ENCODE measurements at places on chromosomes 2 and 18.

DNA sequence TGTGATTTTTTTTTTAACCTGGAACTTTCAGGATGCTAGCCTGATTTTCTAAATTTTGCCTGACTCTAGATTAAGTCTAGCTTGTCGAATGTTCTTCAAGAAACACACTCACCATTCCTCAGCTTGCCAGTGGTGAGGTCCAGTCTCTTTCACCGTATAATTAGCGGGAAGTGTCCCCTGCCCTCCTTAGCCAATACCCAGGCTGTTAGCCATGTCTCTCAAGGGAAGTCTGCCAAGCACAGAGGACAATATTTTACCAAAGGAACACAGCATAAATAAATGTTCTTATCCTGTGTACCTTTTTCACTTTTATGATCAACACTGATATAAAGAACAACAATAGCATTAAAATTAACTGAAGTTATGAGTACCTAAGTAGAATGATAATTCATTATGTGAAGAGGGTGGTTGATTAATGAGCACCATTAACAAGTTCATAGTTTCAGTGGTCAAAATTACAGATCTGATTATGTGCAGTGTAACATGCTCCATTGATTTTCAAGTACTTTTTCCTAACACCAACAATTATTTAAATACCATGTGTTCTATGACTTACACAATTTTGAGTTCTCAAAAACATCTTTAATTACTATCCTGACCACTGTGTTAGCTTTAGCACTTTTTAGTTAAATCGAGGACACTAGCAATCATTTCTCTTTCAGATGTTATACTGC is 445.8 kb upstream of the RAB12 start:
- DNase-seq = no peak

DNA sequence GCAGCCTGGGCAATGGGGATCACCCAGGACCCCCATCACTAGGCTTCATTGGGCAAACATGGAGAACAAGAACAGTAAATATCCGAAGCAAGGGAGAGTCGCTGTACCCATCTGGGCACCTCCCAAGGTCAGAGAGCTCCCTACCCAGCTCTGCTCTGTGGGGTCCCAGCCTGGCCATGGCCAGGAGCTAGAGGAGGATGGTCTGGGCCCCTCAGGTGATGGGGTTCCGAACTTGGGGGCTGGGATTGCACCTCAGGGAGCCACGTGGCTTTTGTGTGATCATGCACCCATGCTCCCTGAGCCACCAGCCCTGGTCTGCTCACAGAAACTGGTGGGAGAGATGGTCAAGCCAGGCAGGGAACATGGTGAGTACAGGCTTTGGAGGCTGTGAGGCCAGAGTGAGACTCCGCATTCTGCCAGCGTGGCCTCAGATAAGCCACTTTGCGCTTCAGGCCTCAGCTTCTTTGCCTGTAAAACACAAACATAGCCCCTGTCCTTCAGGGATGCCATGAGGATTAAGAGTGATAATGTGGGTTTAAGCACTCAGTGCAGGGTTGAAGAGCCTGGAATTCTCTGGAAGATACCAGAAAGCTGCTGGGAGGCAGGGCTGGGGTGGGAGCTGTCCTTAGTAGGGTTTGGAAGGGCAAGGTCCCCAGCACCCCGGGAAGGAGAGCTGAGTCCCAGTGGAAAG is 3.0 kb upstream of the NMUR1 start:
- DNase-seq = no peak

DNA sequence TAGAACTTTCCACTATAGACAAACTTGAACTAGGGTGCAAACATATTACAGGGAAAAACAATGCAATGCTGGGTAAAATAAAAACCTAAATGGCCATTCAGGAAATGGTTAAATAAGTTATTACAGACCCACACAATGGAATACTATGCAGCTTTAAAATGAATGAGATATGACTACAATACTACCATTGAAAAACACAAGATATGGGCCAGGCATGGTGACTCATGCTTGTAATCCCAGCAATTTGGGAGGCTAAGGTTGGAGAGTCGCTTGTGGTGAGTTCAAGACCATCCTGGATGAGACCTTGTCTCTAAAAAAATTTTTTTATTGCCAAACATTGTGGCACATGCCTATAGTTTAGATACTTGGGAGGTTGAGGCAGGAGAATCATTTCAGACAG is 6.8 kb downstream of the PECR start:
- no peak for DNase-seq

- no peak for DNase-seq
These were observed 32.7 kb downstream of the EIPR1 start for GRCh38 chr2:3344897-3345296.

- DNase-seq = no peak
These were observed 169.4 kb downstream of the PLCL1 start for GRCh38 chr2:197973772-197974171.

DNA sequence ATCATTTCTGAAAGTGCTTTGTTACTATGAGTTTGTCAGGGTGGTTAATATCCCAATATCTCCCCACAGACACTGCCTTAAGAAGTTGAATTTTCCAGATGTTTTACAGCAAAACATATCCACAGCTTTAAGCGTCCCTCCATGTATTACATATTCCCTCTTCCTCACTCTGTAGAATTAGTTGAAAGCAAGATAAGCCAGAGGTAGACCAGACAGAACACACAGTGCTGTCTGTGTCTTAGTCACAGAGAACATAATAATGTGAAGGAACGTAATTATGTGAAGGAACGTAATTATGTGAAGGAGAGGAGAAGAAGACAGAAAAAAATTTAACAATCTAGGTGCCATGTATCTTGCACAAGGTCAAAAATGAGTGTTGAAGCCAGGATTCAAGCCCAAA is 81.9 kb upstream of the LRATD1 start:
- DNase-seq = no peak

GRCh38 chr2:223032187-223033142 is 19.5 kb upstream of the KCNE4 start:
- no peak for DNase-seq

- no peak for DNase-seq
These were observed 16.3 kb upstream of the OTOF start for GRCh38 chr2:26494199-26494598.

DNA sequence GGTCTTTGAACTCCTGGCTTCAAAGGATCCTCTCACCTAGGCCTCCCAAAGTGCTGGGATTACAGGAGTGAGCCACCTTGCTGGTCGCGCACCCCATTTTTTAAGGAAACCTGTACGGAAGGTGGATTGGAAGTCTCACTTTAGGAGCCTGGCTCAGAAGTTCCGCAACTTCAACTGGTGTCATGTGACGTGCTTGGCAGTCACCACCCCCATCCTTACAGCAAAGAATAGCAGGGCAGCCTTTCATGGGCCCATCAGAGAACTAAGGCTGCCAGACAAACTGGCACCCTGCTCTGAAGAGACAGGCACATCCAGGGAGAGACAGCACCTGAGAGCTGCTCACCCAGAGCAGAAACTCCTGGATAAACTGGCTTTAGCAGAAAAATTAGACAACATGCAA is 3.3 kb upstream of the SLC66A2 start:
- DNase-seq = no peak

- DNase-seq = no peak
These were observed 263.2 kb downstream of the EXOC6B start for GRCh38 chr2:72562451-72563153.

DNA sequence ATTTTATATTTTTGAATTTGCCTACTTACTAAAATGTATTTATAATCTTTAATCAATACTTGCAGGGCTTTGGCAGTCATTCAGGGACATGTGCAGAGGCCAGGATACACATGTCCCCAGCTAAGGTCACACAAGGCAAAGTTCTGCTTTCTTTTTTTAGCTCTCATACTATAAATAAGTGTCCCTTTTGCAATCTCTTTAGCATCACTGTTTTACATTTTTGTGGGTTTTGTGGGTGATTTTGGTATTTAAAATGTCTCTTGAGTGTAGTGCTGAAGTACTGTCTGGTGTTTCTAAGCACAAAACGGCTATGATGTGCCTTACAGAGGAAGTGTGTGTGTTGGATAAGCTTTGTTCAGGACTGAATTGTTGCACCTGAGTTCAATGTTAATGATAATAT is 309.0 kb upstream of the GULP1 start:
- no peak for DNase-seq
